ENCODE measurements at places on chromosomes 5 and 9.

DNA sequence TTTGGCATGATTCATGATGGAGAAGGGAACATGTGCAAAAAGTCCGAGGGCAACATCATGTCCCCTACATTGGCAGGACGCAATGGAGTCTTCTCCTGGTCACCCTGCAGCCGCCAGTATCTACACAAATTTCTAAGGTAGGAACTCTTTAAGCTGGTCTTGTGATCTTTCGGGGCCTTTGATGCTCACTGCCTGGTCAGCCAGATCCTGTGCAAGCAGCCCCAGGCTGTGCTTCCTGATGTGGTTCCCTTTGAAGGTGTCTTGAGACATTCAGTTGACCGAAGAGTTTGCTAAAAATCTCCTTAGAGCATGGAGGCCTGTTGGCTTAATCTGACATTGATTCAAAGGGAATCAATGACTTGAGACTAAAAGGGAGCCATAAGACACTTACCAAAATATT lies 60.0 kb downstream of the ADAMTS16 start:
- DNase-seq = no peak

DNA sequence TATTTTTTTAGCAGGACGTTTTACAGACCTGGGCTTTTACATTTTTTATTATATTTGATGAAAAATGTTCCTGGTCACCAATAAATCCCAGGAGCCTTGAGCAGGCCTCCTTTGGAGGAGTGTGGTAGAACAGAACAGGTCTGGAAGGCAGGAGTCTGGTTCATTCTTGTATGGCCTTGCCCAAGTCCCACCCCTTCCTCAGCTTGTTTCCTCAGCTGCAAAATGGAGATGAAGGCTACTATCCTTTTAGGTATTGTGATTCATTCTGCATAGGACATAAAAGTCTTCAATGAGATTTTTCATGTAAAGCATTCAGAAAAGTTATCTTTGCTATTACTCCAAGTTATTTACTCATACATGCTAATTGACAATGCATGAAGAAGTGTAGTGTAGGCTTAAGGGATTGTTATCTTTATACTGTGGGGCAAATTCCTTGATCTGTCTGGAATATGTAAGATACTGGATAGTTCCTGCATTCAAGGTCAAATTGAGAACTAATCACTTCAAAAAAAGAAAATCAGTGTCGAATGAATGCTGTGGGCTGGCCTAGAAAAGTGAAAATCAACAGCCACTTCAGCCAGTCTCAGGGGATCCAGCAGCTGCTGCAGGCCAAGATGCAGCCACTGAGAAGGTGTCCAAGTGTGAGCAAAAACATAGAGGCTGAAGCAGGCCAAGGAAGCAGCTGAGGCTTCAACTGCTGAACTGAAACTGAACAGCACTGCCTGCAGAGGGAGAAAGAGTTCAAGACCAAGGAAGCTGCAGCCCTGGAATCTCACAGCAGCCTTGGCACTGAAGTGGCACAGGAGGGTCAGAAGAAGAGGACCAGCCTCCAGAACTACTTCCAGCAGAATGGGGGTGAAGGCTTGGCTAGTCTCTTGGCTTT lies 15.5 kb upstream of the SLC36A3 start:
- peak; percentile 29 for DNase-seq

GRCh38 chr9:76516350-76516749 lies 57.4 kb downstream of the GCNT1 start:
- DNase-seq = no peak

DNA sequence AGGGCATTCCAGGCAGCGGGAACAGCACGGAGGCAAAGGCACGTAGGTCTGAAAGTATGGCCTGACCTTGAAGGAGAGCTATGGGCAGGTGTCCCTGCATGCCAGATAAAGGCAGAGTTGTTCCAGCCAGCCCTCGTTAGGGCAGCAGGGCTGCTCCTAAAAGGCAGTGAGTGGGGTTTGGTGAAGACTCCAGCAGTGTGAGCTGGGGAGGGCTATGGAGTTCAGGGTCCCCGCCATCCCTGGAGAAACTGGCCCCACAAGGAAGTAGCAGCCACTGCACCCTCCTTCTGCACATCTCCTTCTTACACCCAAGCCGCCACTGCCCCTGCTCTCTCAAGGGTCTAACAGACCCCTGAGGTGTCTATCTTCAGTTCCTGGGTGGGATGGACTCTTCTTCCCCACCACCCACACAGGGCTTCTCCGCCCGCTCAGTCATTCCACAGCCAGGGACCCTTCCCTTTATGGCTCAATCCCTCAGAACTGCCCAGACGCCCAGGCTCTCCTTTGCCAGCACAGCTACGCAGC lies 1.4 kb downstream of the AKNA start:
- DNase-seq = no peak

DNA sequence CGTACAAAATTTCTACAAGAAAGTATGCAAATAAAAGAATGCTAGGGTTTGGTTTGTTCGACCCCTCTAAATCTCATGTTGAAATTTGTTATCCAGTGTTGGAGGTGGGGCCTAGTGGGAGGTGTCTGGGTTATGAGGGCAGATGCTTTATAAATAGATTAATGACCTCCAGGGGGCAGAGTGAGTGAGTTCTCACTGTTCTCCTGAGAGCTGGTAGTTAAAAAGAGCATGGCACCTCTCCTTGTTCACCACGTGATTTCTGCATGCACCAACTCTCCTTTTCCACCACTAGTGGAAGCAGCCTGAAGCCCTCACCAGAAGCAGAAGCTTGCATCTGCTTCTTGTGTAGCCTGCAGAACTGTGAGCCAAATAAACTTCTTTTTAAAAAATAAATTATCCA lies 50.4 kb upstream of the FAM170A start:
- peak; percentile 14 for DNase-seq

DNA sequence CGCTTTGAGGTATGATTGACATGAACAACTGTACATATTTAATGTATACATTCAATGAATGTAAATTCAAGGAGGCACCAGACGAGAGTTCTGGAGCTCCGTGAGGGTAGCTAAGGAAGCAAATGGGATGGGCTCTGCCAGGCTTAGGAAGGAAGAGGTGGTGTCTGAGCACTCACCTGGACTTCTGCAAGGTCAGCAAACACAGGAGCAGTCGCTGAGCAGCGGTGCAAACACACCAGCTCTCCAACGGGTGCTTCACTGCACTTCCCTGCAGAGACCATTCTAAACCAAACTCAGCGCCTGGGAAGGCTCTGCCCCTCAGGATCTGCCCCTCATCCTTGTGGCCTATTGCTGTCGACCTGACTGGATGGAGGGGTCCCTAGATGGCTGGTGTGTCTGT lies 101.5 kb downstream of the COL23A1 start:
- no peak for DNase-seq

- DNase-seq = no peak
Observed at GRCh38 chr9:129899620-129900019, 64.4 kb downstream of the USP20 start.

GRCh38 chr9:133134388-133135145 lies 13.5 kb upstream of the RALGDS start:
- DNase-seq = no peak

GRCh38 chr5:115209279-115209678 lies 39.6 kb upstream of the TRIM36 start:
- DNase-seq = peak; percentile 65

GRCh38 chr9:76338418-76338817 lies 55.8 kb downstream of the RFK start:
- DNase-seq = no peak

DNA sequence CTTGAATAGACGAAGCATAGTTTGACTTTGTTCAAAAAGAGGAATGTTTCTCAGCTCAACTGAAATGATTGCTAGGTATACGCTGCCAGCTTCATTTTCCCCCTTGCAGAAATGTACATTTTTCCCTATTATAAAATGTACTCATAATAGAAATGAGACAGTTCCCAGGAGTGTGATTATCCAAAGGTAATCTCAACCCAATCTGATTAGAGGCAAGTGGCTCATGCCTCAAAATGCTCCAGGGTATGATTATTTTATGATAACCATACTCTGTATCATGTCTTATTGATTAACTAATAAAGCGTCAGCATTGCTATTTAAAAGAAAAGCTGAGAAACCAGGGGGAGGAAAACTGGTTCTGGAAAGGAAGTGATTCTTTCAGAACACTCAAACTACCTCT lies 54.9 kb upstream of the SMIM15 start:
- DNase-seq = no peak

- DNase-seq = no peak
Observed at GRCh38 chr5:8391911-8392310, 523.0 kb downstream of the MTRR start.

DNA sequence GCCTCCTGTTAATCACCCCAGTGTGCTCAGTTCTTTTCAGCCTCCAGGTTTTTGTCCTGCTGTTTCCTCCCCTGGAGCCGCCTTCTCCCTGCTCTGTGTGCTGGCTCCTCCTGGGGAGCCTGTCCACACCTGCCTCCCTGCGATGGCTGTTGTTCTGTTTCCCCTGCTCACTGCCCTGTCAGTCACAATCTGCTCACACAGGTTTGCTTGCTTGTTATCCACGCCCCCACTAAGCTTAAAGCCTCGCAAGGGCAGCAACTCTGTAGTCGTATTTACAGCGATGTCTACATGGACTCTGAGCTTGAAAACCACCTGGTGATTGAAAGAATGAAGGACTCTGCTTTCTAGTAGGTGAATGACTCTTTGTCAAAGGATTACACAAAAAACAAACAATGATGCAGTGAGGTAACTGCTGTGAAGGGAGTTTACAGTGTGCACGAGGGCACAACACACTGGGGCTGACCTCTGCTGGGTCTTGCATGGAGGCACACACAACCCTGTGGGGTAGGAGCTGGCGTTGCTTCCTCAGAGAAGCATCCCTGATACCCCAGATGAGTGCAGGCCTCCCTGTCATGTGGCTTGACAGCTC lies 39.6 kb upstream of the TEX48 start:
- DNase-seq = no peak

DNA sequence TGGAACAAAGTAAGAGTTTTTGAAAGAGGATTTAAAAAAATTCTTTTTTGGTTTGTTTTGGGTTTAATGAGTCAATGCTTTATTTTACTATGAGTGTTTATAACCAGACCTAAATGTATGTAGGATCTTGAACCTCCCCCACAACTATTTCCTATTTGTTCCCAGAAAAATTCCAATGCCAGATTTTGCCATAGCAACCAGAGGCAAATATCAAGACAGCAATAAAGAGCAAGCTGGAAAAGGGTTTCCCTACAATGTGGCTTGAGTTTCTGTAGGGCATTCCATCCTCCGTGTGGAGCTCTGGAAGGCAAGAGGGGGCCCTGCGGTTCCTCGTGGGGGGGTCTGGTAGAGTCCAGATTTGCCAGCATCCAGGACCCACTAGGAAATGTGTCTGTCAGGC lies 27.8 kb upstream of the GDNF start:
- DNase-seq = no peak

DNA sequence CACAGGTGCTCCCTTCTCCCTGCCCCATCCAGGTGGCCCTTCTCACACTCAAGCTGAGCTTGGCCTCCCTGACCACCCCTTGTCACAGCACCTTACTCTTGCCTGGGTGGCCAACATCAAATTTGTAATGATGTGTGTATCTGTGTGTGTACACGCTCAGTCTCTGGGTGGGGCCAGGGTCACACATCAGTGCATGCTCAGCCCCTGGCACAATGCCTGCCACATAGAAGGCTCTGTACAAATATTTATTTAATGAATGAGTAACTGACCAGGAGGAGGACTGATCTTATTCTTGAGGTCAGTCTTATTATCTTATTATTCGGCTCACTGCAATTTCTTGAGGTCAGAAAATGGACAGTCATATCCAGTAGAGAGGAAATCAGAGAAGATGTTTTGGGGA lies 41.3 kb upstream of the HAND1 start:
- DNase-seq = no peak

GRCh38 chr9:38001430-38001829 lies 67.6 kb downstream of the SHB start:
- DNase-seq = no peak

DNA sequence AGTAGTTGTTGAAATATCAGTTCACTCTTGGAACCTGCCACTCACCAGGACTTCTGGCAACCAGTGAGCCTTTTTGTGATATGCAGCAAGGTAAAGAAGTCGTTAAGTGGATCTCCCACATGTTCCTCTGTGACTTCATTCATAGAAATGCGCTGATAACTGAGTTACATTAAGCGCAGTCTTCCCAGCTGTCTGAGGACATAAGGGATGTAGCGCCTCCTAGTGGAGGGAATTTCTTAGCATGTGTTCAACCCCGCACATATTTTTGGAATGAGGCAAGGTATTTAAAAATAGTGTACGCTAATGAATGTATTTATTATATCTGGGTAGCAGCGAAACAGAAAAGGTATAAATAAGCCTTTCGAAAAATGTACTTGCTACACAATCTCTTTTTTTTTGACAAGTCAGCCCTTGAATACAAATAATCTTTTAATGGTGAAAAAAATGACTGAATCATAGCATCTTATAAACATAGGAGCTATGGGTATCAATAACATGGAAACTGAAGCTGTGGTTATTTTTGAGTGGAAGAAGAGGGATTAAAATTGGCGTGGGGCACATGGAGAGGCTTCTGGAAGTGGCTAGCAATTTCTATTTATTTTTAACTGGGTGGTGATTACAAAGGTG lies 38.0 kb downstream of the PALM2AKAP2 start:
- DNase-seq = peak; percentile 46

DNA sequence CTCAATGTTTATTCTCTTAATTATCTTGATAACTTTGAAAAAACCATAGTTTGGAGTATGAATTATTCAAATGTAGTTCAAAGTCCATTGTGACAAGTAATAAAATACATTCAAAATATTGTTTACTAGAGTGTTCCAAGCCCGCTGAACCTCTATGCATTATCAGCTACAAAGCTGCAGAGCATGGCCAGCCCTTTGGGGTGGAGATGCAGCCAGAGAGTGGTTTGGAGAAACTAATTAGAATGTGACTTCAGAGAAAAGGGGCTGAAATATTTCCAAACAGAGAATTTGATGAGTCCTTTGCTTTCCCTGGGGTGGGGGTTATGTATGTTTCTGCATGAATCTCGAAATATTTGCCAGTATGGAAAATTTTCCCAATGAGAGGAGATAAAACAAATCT lies 211.3 kb downstream of the NTRK2 start:
- no peak for DNase-seq

GRCh38 chr5:150209099-150209635 lies 19.3 kb downstream of the SLC6A7 start:
- DNase-seq = no peak

DNA sequence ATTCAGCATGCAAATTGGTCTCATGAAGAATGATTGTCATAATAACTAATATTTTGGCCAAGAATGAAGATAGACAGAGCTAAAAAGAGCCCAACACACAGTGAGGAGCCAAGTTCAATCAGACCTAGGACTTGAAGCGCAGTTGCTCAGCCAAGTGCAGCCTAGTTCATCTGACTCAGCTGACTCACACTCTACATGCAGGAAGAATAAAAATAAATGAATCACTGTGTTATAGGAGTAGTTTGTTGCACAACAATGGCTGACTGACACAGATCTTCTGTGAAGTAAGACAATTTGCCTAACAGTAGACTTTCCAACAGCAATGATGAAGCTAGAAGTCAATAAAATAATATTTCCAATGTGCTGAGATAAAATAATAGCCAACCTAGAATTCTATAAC lies 261.5 kb downstream of the CEMIP2 start:
- DNase-seq = no peak

DNA sequence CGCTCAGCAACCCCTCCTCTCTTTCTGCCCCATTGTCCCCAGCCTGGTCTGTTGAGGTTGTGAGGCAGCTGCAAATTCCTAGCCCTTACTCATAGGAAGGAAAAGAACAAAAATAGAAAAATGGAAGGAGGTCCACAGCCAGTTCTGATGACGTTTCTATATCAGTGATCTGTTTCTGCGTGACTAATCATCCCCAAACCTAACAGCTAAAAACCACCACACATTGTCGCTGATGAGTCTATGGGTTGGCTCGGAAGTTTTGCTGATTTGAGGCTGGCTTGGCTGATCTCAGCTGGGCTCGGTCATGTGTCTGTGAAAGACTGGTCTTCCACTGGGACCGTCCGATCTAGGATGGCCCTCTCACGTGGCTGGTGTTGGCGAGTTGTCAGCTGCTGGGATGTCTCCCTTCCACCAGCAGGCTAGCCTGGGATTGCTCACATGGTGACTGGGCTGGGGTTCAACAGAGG lies 200.6 kb upstream of the ZNF618 start:
- DNase-seq = no peak
